Activated CD8-positive, alpha-beta memory T cell treated with anti-CD3 and anti-CD28 coated beads, Interleukin-2, amount 10 ng/mL, durations not matched to agents 7 days and 5 days (primary cell): ENCODE measurements at places on chromosomes 2 and 18. TPM values are rescaled to one million over a fixed set of nuclear protein-coding genes. Genes with fewer than 3 reads are reported as not detected.

NR4A2 gene
- 3.2 TPM for total RNA-seq

IL36A gene
- total RNA-seq: not detected

AMER3 gene
- not detected for total RNA-seq

SLC40A1 gene
- total RNA-seq: 1.3 TPM

KIF5C gene
- 18.3 TPM for total RNA-seq

SERPINB4 gene
- total RNA-seq: not detected

MALL gene
- not detected for total RNA-seq

TUBA4B gene
- not detected for total RNA-seq

TRIM43 gene
- total RNA-seq: not detected

CD8B2 gene
- 3.7 TPM for total RNA-seq

MRPL33 gene
- total RNA-seq: 62.0 TPM
